ENCODE measurements at places on chromosomes 16 and 17.
A peak's percentile ranks its signal among the peaks of the same experiment; 100 is the strongest.

GRCh38 chr16:48252013-48252412 is 4.7 kb upstream of the ABCC11 start:
- DNase-seq = no peak

DNA sequence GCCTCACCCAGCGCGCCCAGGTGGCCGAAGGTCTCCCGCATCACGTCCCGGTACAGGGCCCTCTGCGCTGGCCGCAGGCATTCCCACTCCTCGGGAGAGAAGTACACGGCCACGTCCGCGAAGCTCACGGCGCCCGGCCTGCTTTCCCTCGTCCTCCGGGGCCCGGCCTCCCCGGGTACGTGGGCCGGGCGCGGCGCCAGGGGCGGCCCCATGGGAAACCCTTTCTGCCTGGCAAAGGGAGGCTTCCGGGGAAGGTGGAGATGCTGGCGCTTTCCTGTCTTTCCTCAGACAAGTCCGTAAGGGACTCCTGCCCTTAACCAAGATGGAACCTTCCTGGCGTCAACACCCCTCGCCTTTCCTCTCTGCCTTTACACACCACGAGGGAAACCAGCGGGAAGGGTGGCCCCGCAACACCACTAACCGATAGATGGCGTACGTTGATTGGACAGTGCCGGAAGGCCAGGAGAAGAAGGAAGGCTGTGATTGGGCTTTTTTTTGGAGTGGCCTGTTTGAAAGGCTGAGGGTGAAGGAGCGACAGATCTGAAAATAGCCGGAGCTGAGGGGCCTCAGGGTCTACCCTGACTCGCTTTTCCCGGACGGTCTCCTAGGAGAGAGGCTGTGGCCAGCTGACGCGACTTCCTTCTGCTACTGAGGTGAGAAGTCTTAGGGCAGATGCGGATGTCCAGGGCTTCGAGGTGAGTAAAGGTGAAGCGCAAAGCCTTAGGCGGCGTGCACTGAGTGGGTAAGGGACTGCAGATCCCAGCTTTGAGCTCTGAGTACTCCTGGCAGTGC is at the start of gene ZNF785:
ZNF785 (minus strand) TSS at position 298 of the 792 bp plus-strand sequence; CDS start at position 212, 86 bp downstream.
- DNase-seq = peak; percentile 93

GRCh38 chr16:66523861-66524354 is 26.0 kb downstream of the TK2 start:
- DNase-seq = no peak

DNA sequence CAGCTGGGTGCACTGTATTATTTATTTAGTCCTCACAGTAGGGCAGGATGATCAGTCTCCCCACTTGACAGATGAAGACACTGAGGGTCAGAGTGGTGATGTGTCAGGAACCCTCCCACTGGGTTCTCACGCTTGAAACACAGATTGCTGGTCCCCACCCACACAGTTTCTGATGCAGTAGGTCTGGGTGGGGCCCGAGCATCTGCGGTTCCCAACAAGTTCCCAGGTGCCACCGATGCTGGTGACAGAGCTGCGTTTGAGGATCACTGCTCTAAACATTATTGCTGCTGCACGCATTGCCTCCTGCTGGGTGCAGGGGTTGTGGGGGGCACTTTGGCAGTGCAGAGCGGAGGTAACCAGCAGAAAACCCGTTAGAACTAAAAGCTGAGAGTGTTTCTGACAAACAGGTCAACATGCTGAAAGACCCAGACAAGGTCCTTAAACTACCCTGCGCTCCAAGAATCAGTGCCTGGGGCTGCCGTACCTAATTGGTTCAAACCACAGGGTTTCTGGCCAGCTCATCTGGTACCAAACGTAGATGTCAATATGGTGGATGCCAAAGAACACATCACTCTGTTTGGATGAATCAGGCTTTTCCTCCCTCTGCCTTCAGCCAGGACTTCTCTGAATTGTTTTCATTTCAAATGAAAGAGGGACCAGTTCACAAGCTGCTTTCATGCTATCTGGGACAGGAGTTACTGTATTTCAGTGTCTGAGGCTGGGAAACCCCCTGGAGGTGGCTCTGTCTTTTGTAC is 76.0 kb downstream of the ABCC1 start:
- DNase-seq = peak; percentile 75

GRCh38 chr17:3665834-3666233 is 2.5 kb downstream of the TAX1BP3 start:
- DNase-seq = no peak

DNA sequence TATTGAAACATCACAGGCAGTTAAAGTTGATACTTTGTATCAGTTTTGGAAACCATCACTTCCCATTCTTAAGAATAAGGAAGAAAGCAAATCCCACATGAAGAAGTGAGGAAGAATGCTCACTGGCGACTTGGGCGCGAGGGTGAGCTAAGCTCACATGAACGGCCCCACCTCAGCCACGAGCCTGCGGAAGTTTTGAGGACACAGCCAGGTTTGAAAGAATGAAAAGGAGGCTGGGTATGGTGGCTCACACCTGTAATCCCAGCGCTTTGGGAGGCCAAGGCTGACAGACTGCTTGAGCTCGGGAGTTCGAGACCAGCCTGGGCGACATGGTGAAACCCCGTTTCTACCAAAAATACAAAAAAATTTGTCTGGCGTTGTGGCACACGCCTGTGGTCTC is 110.3 kb upstream of the CHMP6 start:
- DNase-seq = no peak

DNA sequence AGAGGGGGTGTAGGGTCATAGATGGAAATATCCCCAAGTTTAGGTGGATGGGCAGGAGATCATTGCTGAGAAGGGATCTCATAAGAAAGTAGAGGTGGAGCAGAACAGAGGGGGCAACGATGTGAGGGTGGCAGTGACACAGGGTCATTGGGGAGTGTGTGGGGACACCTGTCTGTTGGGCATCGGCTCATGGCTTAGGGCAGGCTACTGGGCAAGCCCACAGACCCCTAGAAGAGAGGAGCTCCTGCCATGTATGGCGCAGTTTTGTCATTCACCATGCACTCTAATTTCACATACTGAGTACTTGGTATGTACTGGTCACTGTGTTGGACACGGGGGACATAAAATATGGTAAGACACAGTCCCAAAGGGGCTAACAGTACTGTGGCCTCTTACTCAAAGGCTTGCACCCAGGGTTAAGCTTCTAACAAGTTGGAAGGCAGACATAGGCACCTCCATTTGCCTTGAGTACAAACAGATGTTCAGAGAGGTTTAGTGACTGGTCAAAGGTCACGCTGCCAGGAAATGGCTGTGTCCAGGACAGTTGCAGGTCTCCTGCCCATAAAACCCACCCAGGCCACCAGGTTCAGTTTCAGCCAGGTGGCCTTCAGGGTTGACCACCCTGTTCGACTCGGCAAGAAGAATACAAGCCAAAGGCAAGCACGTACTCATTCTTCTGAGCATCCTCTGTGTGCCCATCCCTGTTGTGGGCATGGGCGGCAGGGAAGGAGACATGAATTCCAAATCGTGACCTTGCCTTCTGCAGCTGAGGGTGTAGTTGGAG is 580.2 kb downstream of the KCNJ18 start:
- no peak for DNase-seq

- DNase-seq = no peak
Observed at GRCh38 chr17:40072735-40073346, 10.1 kb downstream of the THRA start.

GRCh38 chr17:42174126-42174783 is 6.7 kb downstream of the KCNH4 start:
- DNase-seq = no peak

- DNase-seq = no peak
Observed at GRCh38 chr17:19023209-19023999, 18.8 kb upstream of the FAM83G start.

- peak; percentile 92 for DNase-seq
Observed at GRCh38 chr16:4734730-4735535, 596 bp downstream of the DNAAF8 start.

DNA sequence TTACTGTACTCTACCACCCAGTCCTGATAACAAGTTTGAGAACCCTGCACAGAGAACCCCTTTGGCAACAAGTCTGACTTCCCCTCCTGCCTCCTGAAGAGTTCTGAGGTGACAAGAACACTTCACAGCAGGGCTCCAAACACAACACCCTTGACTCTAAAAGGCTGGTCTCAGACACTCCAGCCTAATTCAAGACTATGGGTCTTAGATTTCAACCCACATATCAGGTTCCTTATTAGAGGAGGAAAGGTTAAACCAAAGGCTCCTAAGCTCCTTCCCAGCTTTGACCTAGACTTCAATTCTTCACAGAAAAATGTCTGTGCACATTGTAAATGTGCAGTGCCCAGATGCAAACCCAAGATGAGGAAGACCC is 23.0 kb downstream of the RANBP10 start:
- DNase-seq = no peak

DNA sequence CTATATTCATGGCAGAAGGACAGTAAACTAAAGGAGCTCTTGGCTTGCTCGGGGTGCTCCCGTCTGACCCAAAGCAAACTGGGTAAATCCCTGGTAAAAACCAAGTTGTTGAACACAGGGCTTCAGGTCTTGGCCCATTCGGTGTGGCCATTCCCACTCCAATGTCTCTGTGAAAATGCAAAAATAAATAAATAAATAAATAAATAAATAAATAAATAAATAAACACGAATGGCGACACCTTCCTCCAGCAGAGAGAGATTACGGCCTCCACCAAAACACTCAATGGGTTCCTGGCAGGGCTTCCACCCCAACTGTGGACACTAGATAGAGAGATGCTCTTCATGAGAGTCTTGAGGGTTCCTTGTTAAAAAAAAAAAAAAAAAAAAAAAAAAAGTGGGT is 325.3 kb downstream of the SOX9 start:
- DNase-seq = no peak

GRCh38 chr16:17131351-17131750 is 339.4 kb downstream of the XYLT1 start:
- no peak for DNase-seq

- no peak for DNase-seq
Observed at GRCh38 chr17:46003907-46004748, 5.1 kb downstream of the STH start.

DNA sequence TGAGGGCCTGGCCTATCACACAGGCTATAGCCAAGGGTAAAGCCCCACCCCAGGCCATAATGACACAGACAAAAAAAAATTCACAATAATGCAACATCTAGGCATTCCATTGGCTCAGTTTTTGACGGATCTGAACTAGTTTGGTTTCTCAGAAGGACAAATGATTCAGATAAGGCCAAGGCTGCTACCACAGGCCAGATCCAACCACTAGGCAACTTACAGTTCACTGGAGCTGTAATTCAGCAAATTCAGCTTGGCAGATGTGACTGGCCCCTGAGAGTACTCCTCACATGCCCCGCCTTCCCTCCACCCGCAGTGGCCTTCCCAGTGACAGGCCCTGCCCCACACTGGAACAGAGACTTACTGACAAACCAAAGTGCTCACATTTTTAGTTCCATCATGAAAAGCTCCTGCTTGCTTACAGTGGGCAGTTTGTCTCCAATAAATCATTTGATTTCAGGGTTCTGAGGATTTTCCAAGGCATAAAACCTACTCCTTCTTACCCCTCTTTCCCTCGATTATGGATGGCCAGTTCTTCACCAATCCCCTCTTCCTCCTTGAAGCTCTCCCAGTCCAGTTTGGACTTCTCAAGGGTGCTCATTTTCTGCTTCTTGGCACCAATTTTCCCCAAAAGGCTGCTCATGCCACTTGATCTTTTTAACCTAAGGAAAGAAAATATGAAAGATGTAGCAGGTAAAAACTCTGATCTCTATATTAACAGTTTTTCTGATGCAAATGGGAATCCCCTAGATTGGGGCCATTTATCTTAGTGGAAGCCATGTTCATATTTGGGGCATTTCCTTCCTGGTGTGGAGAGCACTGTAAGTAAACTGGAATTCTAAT is 53.3 kb upstream of the BCAR1 start:
- no peak for DNase-seq

GRCh38 chr17:68035131-68035522 is 408 bp upstream of the KPNA2 start:
- peak; percentile 92 for DNase-seq

DNA sequence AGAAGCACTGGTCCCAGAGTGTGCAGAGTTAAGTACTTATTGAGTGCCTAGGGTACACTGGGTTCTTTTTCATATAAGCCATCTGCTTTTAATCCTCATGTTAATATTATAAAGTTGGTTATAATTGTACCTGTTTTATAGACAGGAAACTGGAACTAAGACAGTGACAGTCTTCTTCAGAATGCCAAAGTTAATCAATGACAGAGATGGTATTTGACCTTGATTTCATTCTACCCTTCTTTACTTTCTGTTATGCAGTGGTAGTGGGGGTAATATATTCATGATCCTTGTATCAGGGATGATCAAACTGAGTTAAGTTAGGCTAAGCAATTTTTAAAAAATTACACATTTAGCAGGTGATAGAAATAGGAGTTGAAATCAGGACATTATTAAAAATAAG is 108.6 kb upstream of the GOT2 start:
- no peak for DNase-seq
